Glutamatergic neuron (in vitro differentiated cells): ENCODE measurements at places on chromosomes 3 and 15.

GRCh38 chr15:58576657-58577056 lies 144.9 kb downstream of the LIPC start:
- no peak for DNase-seq

GRCh38 chr3:66302288-66302687 lies 81.5 kb downstream of the SLC25A26 start:
- no peak for DNase-seq

- DNase-seq: no peak
These were observed at the start of gene CCR1 for GRCh38 chr3:46208167-46208704. TSS of gene CCR1 (minus strand) at chr3:46208313. CDS start at chr3:46204313, 4,000 bp downstream.

DNA sequence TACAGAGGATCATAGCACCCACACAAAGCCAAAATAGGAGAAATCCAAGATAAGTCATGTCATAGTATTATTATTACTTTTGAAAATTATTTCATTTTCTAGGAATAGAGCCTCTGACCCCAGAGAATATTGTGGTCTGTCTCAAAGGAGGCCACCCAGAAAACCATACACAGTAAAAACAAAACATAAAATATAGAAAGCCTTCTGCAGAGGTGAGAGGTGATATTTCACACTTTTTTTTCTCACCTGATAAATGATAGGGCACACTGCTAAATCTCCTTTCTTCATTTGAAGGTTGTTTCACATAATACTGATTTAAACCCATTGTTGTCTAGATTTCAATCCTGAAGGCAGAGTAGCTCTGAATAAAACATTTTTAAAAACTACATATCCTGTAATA lies 7.0 kb upstream of the CMC1 start:
- DNase-seq: no peak

DNA sequence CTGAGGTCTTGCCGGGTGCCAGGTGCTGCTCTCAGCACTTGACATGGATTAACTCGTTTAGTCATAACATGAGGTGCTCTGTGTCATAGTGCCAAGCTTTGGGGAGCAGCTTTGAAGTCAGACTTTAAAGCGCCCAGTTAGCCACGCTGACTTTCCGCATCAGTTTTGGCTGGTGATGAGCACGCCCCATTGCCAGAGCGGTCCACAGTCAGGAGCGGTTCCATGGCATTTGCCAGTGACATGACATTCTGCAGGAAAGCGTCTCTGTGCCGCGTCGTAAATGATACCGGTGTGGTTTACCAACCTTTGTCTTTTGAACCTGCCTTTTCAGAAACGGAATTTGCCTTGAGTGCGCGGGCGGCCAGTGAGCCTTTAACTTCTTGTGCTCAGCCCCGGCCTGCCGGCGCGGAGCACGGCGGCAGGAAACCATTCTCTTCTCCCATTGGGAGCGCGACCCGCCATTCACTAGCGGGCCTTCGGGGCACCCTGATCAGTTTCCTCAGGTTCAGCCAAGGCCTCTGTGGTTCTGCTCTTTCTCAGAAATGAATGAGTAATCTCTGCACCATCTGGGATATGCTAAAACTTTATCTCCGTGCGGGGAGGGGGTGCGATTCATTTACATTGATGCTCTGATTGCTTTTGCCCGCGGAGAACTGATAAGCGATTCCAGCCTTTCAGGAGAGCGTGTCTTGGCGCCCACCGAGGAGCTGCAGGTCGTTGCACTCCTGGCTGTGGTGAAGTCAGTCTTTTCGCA lies 1.7 kb upstream of the SLC2A2 start:
- peak; percentile 40 for DNase-seq
